ENCODE measurements at places on chromosomes 16 and 17.
A peak's percentile ranks its signal among the peaks of the same experiment; 100 is the strongest.

DNA sequence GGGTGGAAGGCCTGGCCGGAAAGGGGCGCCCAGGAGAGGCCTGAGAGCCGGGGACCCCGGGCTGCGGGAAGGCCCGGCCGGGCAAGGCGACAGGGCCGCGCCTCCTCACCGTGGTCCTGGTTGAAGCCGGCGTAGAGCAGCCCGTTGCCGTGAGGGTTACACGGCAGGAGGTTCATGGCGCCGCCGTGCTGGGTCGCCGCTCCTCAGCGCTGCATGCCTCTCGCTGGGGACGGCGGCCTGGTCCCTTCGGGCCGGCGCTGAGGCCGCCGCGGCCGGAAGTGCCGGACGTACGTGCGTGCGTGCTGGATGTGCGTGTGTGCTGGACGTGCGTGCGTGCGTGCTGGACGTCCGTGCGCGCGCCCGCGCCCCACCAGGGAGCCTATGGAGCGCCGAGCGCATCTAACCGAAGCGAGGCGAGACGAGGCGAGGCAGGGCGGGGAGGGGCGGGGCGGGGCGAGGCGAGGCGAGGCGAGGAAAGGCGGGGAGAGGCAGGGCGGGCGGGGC, at the start of gene WDR45B:
WDR45B (minus strand) TSS at position 280 of the 504 bp plus-strand sequence; CDS start at position 176, 104 bp downstream.
- peak; percentile 97 for DNase-seq

DNA sequence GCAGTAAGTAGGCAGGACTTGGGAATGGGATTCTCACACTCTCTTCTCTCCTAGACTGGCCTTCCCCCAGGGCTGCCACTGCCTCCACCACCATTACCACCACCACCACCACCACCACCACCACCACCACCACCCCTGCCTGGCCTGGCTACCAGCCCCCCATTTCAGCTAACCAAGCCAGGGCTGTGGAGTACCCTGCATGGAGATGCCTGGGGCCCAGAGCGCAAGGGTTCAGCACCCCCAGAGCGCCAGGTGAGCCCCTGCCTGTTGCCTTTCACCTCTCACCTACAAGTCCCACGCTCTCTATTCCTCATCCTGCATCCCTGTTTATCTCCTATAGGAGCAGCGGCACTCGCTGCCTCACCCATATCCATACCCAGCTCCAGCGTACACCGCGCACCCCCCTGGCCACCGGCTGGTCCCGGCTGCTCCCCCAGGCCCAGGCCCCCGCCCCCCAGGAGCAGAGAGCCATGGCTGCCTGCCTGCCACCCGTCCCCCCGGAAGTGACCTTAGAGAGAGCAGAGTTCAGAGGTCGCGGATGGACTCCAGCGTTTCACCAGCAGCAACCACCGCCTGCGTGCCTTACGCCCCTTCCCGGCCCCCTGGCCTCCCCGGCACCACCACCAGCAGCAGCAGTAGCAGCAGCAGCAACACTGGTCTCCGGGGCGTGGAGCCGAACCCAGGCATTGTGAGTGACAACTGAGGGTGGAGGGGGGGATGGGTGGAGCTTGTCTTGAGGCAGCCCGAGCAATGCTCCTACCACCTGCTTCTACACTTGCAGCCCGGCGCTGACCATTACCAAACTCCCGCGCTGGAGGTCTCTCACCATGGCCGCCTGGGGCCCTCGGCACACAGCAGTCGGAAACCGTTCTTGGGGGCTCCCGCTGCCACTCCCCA, 7.9 kb upstream of the TMEM88 start:
- no peak for DNase-seq

DNA sequence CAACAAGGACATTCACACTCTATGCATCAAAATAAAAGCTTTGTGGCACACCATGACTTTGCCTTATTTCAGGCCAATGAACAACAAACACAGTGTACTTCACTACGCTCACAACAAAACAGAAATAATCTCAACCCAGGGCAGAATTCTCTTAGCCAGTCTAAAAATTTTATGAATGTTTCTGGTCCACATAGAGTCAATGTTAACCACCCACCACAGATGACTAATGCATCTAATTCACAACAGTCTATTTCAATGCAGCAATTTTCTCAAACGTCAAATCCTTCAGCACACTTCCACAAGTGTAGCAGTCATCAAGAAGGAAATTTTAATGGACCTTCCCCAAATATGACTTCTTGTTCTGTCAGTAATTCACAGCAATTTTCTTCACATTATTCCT, 101.7 kb downstream of the CHD9 start:
- peak; percentile 38 for DNase-seq

- DNase-seq: no peak
Measured at GRCh38 chr16:29315916-29316517, 90.5 kb downstream of the NPIPB11 start.

- no peak for DNase-seq
Measured at GRCh38 chr16:71826533-71827017, 17.9 kb upstream of the AP1G1 start.

- DNase-seq: no peak
Measured at GRCh38 chr17:56943505-56944125, 17.2 kb downstream of the COIL start.

DNA sequence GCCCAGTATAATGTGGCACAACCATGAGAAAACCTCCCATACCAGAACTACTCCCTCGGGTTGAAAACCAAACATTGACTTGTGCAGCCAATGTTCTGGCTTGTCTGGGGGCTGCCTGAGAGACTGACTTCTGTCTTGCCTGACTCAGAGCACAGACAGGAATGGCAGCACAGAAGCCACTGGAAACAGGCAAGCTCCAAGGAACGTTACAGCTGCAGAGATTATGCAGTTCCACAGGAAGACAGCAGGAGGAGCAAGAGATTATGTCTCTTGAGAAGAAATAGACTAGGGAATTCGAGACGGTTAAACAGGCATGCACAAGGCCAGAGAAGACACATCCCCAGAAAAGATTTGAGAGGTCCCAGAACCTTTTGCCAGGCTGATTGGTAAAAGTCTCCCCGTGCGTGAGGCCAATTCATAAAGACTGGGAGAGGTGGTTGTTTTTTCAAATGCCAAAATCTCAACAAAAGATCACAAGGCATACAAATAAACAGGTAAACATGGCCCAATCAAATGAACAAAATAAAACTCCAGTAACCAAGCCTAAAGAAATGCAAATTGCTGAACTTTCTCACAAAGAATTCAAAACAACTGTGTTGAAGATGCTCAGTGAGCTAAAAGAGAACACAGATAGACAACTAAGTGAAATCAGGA, 90.6 kb upstream of the CDH5 start:
- peak; percentile 77 for DNase-seq

DNA sequence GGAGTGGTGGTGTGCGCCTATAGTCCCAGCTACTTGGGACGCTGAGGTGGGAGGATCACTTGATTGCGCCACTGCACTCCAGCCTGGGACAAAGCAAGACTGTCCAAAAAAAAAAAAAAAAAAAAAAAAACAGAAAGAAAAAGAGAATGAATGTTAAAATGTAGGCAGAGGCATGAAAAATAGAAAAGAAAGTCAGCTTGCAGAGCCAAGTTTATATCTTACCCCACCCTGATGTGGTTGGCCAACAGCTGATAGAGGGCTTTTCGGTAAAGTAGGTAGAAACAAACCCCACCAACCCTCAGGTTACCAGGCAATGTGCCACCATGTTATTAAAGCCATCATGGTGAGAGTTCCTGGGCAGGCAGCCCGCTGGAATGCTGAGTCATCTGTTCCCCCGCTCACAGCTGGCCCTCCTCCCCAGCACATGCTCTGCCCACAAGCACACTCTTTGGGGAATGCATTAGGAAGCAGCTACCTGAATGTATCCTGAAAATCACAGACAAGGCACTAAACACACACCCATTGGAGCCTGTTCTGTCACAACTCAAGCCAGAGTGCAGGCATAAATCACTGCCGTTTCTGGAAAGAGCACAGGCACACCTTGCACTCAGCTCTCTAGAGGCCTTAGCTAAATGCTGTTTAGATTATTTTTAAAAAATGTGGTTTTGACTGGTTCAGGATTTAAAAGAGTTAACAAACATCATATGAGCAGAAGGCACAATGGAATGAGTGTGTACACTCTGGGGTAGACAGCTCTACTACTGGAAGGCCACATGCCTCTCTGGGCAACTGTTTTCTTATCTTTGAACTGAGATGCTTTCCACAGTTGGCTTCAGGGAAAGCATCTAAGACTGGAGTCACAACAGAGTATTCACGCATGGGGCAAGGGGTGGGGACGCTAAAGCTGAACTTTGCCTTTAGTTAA, 128.5 kb downstream of the PARN start:
- DNase-seq: peak; percentile 97

DNA sequence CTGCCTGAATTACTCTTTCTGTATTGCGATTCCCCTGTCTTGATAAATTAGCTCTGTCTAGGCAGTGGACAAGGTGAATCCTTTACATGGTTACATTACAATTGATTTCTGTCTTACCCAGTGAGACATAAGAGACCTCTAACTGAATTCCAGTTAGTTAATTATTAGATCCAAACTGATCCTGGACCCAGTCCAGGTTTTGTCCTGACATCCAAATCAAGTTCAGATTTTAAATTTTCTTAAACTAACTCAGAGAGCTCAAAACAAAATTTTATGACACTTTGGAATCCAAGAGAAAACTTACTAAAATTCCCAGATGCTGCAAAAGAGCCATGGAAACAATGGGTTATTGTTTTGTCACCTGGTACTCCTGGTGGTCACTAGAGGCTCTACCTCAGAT, 2166.6 kb downstream of the TP53TG3F start:
- no peak for DNase-seq

- DNase-seq: peak; percentile 64
Measured at GRCh38 chr17:75130632-75131277, 787 bp downstream of the NT5C start.

GRCh38 chr17:65346166-65346565, 209.0 kb downstream of the RGS9 start:
- DNase-seq: peak; percentile 11

- no peak for DNase-seq
Measured at GRCh38 chr17:19579867-19580565, 46.4 kb downstream of the SLC47A1 start.

DNA sequence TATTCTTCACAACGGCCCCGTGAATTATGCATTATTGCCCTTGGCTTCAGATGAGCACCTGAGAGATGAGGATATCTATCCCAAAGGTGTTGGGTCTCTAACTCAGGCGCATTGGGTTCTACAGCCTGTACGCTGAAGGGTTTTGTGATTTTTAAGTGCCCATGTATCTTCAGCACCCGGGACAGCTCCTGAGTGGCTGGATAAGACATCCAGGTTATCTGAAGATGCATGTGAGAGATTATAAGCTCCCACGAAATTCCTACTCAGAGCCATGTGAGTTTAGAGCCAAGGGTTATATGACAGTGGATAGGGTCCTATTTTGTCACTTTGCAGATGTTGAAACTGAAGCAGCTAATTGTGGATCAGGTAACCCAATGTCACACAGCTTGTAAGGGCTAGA, 612.3 kb upstream of the EEF2KMT start:
- DNase-seq: no peak

GRCh38 chr16:49130397-49130796, 151.2 kb downstream of the CBLN1 start:
- DNase-seq: no peak

DNA sequence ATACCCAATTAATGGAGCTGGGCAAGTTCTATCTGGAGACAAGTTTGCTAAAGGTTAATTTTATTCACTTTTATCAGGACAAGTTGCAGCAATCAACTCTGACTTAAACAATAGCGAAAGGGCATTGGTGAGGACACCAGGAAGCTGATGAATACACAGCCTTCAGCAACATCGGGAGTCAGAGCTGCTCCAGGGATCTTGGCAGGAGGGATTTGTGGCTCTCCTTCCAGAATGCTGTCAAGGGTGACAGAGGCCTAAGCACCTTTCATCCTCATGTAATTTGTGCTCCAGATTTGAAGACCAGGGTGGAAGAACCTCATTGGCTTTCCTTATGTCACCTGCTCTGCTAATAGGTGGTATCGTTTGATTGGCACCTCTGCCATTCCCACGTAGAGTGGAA, 485.6 kb downstream of the NPIPA7 start:
- no peak for DNase-seq

GRCh38 chr16:525520-526180, 1.9 kb upstream of the CAPN15 start:
- peak; percentile 69 for DNase-seq

DNA sequence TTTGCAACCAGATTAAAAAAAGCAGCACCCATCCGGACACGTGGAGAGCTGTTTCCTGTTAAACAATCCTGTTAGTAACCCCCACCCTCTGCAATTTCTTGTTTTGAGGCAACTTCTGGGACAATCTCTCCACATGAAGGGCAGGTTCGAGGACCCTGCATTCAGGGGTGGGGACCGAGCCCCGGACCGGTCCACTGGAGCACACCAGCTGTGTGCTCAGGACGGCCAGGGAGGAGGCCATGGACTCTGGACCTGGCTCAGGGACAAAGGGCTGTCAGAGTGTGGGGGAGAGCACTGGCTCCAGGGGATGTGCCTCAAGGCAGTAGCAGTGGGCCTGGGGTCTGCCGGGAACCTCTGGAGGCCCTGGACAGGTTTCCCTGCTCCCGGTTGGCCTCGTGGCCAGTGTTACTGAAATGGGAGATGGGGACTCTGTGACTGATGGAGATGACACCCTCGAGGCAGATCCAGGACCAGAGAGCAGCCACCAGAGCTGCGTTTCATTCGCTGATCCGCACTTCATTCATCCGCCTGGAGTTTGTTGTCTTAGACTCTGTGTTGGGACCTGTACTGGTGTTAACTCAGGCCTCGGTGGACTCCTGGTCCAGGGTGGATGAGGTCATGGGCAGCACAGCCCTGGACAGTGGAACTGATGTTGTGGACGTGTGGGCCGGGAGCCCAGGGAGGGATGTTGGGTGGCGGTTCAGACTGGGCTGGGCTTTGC, 2.9 kb upstream of the CPNE7 start:
- no peak for DNase-seq

DNA sequence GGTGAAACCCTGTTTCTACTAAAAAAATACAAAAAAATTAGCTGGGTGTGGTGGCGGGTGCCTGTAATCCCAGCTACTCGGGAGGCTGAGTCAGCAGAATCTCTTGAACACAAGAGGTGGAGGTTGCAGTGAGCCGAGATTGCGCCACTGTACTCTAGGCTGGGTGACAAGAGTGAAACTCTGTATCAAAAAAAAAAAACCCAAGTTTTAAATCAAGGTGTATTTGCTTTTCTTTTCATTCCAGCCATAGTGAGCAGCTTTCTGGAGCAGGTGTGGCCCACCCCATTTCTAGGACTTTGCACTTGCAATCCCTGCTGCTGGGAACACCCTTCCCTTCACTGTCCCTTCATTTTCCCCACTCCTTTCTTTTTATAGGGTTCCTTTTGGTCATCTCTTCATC, 28.8 kb downstream of the TMEM238L start:
- no peak for DNase-seq

GRCh38 chr17:74156878-74157277, 46.6 kb upstream of the RPL38 start:
- DNase-seq: no peak

- DNase-seq: no peak
Measured at GRCh38 chr16:67953641-67954375, 9.9 kb upstream of the LCAT start.

DNA sequence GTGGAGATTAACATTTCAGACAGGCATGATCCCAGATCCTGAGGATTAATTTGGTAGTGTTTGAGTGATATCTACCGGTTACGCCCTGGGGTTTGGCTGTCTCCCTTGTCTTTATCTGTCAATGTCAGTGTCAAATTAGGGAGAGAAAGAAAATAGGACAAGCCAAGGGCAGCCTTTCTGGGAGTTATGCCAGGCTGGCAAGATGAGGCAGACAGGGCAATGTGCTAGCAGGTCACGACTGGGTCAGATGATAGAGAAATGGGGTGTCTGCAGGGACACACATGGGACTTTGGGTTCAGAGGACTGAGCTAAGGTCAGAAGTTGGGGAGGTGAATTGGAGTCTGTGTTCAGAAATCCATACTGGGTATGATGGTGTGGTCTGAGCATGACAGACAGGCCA, 27.4 kb upstream of the LYRM9 start:
- DNase-seq: no peak

GRCh38 chr17:8598913-8599312, 31.6 kb downstream of the MYH10 start:
- DNase-seq: no peak

- DNase-seq: no peak
Measured at GRCh38 chr16:48188449-48189102, 32.8 kb upstream of the ABCC12 start.

All from fibroblast of upper back skin (primary cell).